A549 treated with GW870086 at 1 μM for 4 hours (cell line): ENCODE measurements at places on chromosomes 6 and 20. TPM values are rescaled to one million over a fixed set of nuclear protein-coding genes. Genes with fewer than 3 reads are reported as not detected.

TUBB1 gene
- total RNA-seq: 0.05 TPM in 1 of 5 replicates, not detected in the others

SH3BGRL2 gene
- 0.25 to 0.41 TPM (median 0.34 TPM) in 5 replicates for total RNA-seq

VSX1 gene
- 0.43 to 1.1 TPM (median 0.61 TPM) in 5 replicates for total RNA-seq

ANKRD6 gene
- total RNA-seq: 1.1 to 2.2 TPM (median 2.1 TPM) in 5 replicates

PNLDC1 gene
- total RNA-seq: 0.07 to 0.08 TPM in 2 of 5 replicates, not detected in the others

ASXL1 gene
- total RNA-seq: 28.3 to 34.2 TPM (median 31.2 TPM) in 5 replicates

CFAP206 gene
- 0.40 to 0.73 TPM (median 0.46 TPM) in 5 replicates for total RNA-seq

SLC4A11 gene
- 7.9 to 10.2 TPM (median 9.2 TPM) in 5 replicates for total RNA-seq

TCP11 gene
- not detected in 5 replicates for total RNA-seq

DHX35 gene
- total RNA-seq: 7.1 to 9.0 TPM (median 8.3 TPM) in 5 replicates

SYCP2L gene
- total RNA-seq: 2.0 to 3.3 TPM (median 2.4 TPM) in 5 replicates

MYLK2 gene
- 0.48 to 0.86 TPM (median 0.66 TPM) in 5 replicates for total RNA-seq
